ENCODE measurements at places on chromosomes 1 and 21.

GRCh38 chr1:109040627-109040988 lies 1.3 kb downstream of the WDR47 start:
- no peak for DNase-seq

GRCh38 chr21:16587141-16587581 lies 857.4 kb downstream of the USP25 start:
- DNase-seq: no peak

- no peak for DNase-seq
Measured at GRCh38 chr1:55289042-55289441, 73.9 kb upstream of the USP24 start.

- DNase-seq: no peak
Measured at GRCh38 chr1:21912038-21912758, 24.9 kb downstream of the HSPG2 start.

DNA sequence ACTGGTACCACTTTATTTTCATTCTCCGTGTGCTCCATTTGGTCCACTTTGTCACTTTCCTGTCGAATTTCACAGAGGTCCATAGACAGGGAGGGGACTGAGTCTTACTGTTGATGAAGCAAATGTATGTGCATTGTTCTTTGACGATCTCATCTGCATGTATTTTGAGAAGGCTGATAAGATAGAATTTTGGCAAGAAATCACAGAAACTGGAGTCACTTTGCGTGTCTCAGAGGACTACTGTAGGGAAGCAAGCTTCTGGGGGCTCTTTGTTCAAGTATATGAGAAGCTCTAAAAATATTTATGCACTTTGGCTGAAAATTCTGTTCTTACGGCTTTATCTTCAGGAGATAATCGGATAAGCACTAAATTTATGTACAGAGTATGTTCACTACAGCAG lies 78.1 kb downstream of the PCBP3 start:
- DNase-seq: no peak

DNA sequence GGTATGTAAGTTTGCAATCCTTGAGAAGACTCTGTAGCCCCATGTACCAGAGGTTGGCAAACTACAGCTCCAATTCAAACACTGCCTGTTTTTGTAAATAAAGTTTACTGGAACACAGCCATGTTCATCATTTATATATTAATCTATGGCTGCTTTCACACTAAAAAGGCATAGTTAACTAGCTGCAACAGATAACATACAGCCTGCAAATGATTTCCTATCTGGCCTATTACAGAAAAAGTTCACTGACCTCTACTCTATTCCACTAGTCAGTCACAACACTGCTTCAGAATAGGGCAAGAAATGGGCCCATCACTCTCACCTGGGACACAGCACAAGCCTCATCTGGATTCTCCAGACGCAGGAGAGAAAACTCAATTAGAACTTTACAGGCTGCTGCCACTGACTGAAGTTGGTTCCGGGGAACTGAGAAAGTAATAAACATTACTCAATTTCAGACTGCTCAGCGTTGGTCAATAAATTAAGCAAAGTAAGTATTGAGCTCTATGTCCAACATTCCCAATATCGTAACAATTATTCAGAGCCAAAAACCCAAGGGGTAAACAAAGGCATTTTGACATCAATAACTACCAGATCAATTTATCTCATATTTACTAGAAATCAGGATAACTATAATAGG lies 10.6 kb downstream of the UBR4 start:
- no peak for DNase-seq

DNA sequence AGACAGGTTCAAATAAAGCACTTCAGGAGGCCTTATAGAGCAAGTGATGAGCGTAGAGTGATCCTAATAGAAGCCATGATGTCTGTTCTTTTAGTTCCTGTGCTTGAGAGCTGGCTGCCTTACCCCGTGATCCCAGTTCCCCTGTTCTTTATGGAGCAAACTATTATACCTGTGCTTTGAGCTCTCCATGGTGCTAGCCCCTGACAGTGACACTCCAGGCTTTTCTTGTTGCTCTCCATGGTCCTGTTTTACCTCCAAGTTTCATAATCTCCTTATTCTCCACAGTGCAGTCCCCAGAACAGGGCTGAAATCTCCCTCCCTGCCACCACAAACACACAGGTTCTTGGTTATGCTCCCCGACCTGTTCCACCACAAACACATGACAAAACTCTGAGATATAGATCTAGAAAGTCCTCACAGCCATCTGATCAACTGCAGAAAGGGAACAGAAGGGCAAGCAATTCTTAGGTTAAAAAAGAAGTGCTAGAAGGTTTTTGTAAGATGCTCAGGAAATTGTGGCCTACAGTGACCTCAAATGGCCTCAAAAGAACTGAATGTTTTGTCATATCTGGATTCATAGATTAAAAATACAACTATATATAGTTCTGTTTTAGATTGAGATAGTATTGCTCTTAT lies 6.0 kb downstream of the CADM3 start:
- no peak for DNase-seq

- DNase-seq: no peak
Measured at GRCh38 chr1:56029319-56030003, 549.9 kb downstream of the PLPP3 start.

DNA sequence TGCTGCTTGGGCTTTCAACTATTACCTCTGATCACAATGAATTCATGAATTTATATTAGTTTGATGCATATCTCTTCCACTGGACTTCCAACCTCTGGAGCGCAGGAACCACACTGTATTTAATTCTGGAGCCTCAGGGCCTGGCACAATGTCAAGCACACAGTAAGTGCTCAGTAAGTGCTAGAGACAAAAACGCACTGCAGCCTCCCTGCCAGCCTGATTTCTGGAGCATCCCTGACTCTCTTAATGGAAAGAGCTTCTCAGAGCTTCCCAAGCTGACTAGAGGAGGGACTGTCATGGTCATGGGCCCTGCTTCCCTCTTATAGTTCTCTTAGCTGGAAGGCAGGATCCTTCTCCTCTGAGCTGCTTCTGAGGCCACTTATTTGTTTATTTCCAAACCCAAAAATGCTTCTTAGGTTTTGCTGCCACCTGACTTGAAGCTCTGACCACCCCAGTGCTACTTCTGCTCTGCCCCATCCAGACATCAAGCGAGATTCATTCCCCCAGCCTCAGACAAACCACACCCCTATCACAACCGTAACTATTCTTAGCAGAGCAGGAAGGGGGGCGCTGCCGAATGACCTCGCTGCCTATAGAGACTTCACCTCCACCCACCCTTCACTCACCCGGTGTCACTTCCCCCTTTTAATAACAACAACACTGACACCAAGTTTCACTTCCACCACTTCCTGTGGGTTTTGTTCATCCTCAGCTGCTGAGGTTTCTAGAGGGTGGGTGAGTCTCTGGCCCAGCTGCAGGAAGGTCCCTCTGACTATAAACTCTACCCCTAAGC lies 33.6 kb downstream of the NUAK2 start:
- DNase-seq: no peak

DNA sequence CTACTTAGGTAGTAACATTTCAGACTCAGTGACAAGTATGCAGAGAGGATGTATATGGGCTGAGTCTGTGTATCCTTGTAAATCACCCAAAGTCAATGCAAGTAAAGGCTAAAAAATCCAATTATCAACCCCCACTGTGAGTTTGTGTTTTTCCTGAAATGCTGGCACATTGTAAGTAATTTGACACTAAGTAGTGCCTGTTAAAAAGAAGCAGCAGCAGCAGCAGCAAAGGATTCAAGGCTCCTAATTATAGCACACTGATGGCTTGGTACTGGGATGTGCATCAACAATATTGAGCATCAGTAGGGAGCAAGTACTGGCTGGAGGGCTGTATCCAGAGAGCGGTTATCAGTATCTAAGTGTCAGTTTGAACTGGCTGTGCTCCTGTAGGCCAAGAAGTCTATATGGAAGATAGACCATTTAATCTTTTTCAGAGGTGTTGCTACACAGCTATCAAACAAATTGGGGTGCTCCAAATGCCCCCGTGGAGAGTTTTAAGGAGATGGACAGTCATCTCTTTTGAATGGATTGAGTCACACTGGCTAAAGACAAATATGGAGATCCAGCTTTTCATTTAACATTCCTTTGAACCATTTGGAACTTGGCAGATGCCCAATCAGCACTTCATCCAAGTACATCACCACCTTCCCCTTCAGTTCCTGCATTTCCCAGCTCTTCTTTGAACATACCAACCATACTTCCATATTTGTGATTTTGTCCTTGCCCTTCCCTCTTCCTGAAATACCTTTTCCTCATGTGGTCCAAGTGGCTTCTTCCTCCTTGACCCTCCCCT lies 241.2 kb upstream of the ST6GALNAC5 start:
- DNase-seq: no peak

DNA sequence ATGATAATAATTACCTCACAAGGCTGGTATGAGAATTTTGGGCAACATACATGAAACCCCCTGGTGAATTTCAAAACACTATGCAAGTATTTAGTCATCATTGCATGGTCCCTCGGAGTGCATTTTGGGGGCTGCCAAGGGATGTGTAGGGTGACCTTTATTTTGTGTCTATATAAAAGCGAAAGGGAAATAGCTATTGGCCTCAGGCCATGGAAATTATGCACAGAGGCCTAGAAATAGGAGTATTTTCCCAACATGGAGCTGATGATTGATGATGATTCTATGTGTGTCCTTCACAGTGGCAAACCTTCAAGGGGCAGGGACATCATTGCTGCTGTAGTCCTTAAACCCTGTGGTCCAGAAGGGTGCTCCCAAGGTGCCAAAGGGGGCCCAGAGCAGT lies 265.5 kb downstream of the ST6GALNAC3 start:
- no peak for DNase-seq

GRCh38 chr21:25997788-25998611 lies 172.6 kb downstream of the APP start:
- DNase-seq: no peak

GRCh38 chr1:54763816-54764132 lies 549 bp downstream of the PARS2 start:
- no peak for DNase-seq

- no peak for DNase-seq
Measured at GRCh38 chr21:29238053-29238966, 60.4 kb upstream of the BACH1 start.

GRCh38 chr1:6009120-6010040 lies 17.2 kb upstream of the NPHP4 start:
- DNase-seq: no peak

DNA sequence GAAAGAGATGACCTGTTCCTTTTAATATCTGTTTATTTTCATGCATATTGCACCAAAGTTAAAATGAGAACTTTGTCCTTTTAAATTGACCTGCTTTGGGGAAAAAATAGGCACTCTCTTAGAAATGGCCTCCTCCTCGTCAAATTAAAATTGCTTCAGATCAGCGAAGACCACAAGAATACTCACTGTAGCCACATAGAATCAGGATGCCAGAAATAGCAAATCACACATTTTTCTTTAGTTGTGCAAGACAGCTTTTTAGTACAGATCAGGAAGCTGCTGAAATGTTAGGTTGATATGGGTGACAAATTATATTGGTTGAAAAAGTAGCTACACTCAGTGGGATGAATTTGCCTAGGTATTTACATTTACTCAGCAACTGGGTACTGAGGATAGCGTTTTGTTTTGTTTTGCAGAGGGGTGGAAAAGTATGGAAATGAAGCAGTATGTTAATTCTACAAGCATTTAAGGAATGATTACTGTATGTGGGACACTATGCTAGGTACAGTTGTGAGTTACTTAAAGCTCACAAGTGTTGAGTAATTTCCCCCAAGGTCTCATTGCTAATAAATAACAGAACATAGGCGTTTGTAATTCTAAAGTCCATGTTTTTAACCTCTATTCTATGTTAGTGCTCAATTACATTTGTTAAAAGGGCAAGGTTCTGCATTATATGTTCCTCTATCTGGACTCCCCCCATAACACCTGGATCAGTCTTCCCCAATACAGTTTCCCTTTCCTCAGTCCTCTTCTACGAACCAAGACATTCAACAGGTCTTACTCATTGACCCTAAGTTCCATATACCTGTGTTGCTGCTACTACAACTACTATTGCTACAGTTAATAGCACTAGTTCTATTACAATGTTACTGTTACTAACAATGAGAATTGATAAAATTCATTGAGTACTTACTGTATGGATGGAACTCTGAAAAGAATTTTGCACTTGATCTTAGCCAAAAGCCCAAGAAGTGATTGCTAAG lies 99.4 kb upstream of the S1PR1 start:
- no peak for DNase-seq

GRCh38 chr1:226268421-226269124 lies 40.4 kb downstream of the LIN9 start:
- DNase-seq: no peak

GRCh38 chr1:170704256-170704655 lies 40.3 kb downstream of the PRRX1 start:
- DNase-seq: no peak

DNA sequence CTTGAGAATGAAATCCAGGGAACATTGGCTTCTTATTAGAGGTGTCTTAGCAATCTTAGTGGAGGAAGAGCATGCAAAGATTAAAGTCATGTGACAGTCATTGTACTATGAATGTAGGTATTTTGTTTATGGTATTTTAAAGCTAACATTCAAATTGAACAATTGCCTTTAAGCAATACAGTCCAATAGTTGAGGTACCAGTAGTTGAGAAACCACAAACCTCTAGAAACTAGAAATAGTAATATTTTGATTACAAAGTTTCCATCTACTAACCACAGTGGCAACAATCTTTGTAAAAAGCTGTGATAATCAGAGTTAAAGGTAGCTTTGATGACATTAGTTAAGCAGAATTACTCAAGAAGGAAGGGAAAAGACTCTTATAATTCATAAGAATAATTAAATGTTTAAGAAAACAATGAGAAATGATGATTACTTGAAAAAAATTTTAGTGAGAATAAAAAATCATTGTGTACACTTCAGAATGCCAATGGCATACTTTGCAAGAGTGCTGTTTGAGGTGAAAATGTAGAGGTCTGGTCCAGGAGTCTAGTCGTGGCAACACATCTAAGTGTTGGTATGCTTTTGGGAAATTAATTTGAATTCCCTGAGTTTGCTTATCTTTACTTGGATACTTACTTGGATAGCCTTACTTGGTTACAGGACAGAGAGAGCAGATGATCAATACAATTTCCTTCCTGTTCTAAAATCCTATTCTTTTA lies 104.9 kb upstream of the PTGFR start:
- no peak for DNase-seq

DNA sequence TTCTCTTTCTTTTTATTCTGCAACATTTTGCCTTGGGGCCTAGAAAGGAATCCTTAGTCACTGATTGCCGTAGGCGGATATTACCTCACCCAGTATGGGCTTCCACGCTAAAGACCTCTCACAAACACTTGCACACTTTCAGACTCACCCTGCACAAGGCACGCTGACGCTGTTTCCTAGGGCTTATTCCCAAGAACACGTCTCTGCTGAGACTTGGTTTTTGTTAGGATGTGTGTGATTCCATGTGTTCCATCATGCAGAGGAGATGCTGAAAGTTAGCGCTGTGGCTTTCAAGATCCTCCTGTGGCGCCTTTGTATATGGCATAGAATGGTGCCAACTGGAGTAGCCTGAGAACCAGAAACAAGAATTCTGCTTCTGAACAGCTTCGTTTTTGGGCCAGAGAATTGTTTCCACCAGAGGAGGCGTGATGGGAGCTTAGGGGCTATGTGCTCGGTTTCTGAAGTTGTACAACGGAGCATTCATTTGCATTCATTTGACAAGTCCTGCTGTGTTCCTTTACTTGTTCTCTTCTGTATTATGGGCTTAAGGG lies 297.0 kb downstream of the DISC1 start:
- no peak for DNase-seq

- DNase-seq: no peak
Measured at GRCh38 chr1:32868085-32868484, 2.6 kb downstream of the FNDC5 start.

Measured in cortex of kidney (tissue), 1 donor.